ENCODE measurements at places on chromosomes 5 and 9.
A peak's percentile ranks its signal among the peaks of the same experiment; 100 is the strongest.

DNA sequence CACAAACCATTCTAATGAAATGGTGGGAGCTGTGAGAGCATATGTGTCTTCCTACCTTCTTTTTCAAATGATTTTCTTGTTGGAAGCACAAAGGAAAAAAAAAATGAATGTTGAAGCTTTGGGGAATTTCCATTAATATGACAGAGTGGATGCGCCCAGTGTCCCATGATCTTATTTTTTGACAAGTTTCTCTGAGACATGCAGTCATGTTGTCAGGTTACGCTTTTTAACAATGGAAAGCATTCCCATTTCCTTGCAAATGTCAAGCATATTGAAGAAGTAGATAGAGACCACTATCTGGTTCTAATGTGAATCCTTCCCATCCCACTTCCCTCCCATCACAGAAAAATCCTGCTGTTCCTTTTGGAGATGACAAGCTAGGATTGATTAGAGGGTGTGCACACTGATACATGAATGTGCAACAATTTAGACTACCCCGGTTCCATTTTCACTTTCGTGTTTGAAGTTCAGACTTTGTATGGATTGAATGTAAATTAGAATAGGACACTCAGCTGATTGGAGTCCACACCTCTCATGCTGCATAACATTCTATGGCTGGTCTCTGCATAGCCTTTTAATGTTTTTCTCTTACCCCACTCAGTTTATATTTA is 919.4 kb downstream of the TLE4 start:
- no peak for DNase-seq

DNA sequence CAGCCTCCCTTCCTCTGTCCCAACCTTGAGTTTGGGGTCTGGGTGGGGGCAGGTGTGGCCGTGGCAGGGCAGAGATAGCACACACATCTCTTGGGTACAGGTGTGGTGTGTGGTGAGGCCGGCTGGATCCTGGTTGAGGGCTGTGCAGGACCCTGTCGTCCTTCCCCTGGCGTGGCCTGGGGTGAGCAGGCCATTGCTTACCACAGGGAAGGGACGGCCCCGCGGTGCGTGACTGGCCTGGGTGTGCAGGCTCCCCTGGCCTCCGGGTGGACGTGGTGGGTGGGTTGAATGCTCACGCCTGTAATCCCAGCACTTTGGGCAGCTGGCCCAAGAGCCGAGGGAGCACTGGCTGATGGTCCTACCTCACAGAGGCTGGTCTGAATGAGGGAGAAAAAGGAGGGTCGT is 1.2 kb downstream of the ARRDC1 start:
- DNase-seq, result no peak

DNA sequence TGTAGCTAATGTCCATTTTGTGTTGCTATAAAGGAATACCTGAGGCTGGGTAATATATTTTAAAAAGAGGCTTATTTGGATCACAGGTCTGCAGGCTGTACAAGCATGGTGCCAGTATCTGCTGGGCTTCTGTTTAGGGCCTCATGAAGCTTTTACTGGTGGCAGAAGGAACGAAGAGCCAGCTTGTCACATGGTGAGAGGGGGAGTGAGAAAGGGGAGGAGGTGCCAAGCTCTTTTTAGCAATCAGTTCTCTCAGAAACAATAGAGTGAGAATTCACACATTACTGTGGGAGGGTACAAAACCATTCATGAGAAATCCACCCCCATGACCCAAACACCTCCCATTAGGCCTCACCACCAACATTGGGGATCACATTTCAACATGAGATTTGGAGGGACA is 340.9 kb downstream of the RASEF start:
- DNase-seq, result no peak

- no peak for DNase-seq
Observed at GRCh38 chr9:7369384-7369821, 430.2 kb downstream of the DMAC1 start.

DNA sequence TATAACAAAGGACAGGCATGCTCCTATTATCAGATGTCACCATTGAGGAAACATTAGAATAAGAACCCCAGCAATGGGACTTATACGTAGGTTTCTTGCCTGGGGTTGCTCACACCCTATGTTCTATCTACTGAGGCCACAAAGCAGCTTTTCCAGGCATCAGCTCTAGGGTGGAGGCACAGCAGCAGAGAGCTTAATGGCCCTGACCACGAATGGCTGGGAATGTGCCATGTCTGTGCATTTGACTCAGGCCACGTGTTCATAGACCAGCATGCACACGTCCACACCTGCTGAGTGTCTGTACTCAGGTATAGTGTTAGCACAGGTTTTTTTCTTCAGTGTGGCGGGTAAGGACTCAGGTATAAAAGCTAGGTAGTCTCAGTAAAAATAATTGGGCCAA is 129.4 kb downstream of the AOPEP start:
- no peak for DNase-seq

DNA sequence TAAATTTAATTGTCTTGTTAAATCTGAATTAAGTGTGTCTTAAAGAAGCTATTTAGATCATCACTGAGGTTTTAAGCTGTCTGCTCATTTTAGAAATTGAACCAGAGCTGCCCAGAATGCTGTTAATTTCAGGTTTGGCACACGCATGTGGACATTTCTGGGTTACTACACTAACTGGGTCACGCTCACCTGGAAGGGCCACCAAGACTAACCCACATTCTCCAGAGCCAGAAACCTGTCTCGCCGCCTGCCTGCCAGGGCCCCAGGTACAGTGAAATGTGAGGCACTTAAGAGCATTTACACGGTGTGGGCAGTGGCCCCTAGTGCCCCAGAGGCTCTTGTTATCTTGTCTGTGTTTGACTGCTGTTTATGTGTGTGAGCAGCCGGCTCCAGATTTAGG is 46.6 kb downstream of the ATP10B start:
- DNase-seq, result no peak

GRCh38 chr5:155897761-155898160 is 429.2 kb upstream of the SGCD start:
- DNase-seq, result no peak

DNA sequence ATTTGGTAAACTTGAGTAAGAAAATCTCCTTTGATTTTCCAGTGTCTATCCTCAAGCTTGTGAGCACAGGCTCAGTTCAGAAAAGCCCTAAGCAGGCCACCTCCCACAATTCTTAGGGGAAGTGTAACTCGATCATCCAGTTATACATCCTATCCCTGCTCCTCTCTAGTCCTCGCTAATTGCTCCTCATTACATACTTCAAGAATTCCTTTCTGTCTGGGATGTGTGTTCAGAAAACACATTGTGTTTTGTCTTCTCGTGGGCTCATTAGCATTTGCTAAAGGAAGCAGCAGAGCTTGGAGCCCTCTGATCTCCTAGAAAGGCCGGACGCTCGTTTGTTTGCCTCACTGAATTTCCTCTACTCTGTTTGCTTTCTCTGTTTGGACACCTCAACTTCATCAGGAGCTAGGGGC is 268.2 kb upstream of the RFX3 start:
- DNase-seq, result no peak

- DNase-seq, result no peak
Observed at GRCh38 chr5:111224561-111225345, 569 bp downstream of the CAMK4 start.

- DNase-seq, result no peak
Observed at GRCh38 chr9:96486386-96487028, 36.5 kb downstream of the HABP4 start.

GRCh38 chr9:27350382-27350976 is 53.5 kb upstream of the EQTN start:
- no peak for DNase-seq

- DNase-seq, result peak; percentile 99
Observed at GRCh38 chr5:178204182-178204934, at the start of gene HNRNPAB. Gene HNRNPAB, plus strand, starts transcription at chr5:178204533. Its CDS starts 305 bp downstream, at chr5:178204838.

- no peak for DNase-seq
Observed at GRCh38 chr9:74696520-74696919, 191.2 kb downstream of the TRPM6 start.

DNA sequence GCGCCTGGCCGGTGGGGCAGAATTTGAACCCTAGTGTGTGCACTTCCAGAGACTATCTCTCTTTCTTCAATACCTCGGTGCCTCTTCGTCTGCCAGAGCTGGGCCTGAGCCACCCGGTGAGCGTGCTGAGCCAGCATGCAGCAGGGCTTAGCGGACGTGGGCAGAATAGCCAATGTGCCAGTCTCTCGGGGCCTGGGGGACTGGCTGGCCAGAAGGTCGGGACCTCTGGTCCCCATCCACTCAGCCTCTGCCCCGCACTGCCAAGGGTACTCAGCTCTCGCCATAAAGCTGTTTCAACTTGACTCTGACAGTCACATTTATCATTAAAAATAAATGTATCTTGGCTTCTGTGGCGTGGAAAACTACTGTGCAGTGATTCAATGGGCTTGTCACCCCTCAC is 4.2 kb upstream of the FIBCD1 start:
- no peak for DNase-seq

DNA sequence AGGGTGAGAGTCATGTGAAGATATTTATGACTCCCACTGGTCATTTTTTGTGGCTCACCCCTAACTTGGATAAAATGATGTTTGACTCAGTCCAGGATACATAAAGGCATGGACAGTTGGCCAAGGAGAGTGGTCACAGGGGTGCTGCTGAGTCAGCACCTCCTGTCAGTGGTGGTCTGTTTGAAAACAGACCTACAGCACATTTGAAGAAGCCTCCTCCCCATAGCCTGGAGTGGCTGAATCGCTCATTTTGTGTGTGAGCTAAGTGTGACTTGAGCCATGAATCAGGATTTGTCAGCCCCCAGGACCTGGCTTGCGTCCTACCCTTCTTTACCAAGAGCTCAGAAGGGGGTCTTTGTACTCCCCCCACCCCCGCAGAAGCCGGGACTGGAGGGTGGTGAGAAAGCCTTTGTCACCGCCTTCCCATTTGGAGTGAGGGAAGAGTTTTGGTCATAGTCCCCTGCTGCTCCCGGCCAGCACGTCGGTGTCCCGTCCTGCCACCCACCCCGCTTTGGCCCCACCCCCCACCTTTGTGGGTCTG is 35.6 kb downstream of the TRIO start:
- DNase-seq, result no peak

DNA sequence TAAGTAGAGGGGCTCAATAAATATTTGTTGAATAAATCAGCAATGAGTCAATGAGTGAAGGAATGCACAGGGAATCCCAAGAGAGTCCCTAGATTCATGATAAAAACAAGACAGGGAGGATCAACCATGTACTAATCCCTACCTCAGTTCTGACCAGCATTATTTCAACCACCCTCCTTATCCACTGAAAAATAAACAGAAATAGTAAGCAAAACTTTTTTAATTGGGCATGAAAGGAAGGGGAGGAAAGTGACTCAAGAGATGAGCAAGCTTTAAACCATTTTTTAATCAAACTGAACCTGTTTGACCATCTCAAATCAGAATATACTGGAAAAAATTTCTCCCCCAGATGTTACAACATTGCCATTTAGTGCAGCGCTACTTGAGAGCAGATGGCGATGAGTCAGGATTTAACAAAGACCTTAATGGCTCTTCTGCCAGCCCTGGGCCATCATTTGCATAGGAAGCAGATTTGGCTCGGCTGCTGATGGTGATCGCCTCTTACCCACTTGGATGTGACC is 194.8 kb upstream of the SLC30A5 start:
- no peak for DNase-seq

DNA sequence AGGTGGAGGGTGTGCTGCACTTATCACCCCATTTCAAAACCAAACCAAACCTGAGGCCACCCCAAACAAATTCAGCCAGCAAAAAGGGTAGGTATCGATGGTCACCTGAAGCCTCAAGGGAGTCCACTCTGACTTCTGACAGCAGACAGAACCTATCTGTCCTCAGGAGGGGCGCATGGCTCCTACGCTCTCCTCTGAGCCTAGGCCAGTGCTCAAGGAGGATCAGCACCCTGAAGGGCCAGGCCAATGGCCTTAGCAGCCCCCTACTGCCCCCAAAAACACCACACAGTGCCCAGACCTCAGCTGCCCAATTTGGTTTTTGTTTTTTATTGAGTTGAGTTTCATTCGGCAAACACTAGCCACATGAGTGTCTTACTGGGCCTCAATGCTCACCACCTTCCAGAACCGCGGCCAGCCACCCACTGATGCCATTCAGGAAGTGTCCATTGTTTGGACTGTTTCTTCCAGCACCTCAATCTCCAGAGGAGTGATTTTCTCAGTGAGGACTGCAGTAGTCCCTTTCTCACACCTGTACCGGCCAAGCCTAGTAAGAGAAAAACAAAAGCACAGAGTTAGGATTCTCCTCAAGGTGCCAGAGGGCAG is 62.0 kb downstream of the PSMB7 start:
- no peak for DNase-seq

GRCh38 chr5:53479590-53480415 is 626 bp upstream of the FST start:
- DNase-seq, result no peak

- no peak for DNase-seq
Observed at GRCh38 chr5:95392593-95393182, 1.5 kb downstream of the FAM81B start.

Measured in vagina (tissue), 2 donors.